Left lung (tissue), 14 donors: ENCODE measurements at places on chromosomes 7 and 10. TPM values are rescaled to one million over a fixed set of nuclear protein-coding genes. Genes with fewer than 3 reads are reported as not detected.

GRCh38 chr10:17176091-17176490 is 25.4 kb downstream of the TRDMT1 start:
- DNase-seq: no peak

DNA sequence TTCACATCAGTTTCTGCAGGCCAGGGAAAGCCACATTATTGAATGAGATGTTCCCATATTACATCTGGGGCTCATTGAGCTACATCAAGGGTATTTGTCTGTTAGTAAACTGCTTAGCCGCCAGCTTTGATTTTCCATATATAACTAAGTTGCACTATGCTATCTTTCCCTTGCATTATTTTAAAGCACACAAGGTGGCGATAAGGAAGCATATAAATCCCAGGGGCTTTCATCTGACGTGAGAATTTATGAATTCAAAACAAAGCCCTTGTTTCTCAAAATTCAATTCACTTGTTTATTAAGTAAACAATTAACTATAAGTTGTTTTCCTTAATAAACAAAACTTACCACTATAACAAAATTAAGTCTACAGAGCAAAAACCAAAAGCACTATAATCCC is 334.1 kb upstream of the TPK1 start:
- DNase-seq: peak; percentile 10

GRCh38 chr7:102432442-102433218 is 745 bp upstream of the ORAI2 start:
- DNase-seq: no peak

LIPN gene
- total RNA-seq: not detected

GRCh38 chr7:105662998-105663397 is 81.7 kb upstream of the EFCAB10 start:
- DNase-seq: no peak

GRCh38 chr7:66052447-66052846 is 23.2 kb upstream of the ASL start:
- DNase-seq: no peak

- no peak for DNase-seq
These were observed 628 bp downstream of the MRPS33 start for GRCh38 chr7:141014125-141014523.

DNA sequence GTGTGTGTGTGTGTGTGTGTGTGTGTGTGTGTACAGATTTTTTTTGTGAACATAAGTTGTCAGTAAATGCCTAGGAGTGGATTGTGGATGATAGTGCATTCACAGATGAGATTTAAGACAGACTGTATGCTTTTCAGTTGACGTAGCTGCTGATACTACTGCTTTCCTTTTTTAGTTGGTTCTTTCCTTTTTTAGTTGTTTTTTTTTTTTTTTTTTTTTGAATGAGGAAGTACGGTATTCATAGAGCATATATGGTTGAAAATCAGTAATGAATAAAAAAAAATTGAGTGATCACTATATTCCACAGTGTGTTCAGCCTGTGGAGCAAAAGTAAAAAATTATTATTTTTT is 80.5 kb downstream of the RBM33 start:
- DNase-seq: no peak

- no peak for DNase-seq
These were observed 17.0 kb downstream of the STAM start for GRCh38 chr10:17660921-17661320.

GRCh38 chr10:103276896-103277712 is at the start of gene INA:
INA (plus strand) TSS chr10:103277138; CDS start chr10:103277212, 74 bp downstream.
- peak; percentile 17 for DNase-seq

STAG3 gene
- 0.96 TPM for total RNA-seq

OR2A7 gene
- total RNA-seq: 5.6 TPM

GRCh38 chr10:77648472-77648871 is 10.9 kb upstream of the KCNMA1 start:
- DNase-seq: no peak

- DNase-seq: no peak
These were observed 25.1 kb upstream of the NRBF2 start for GRCh38 chr10:63107943-63108437.

BPGM gene
- total RNA-seq: 16.0 TPM

GSTO2 gene
- 13.4 TPM for total RNA-seq

NANOS1 gene
- 1.6 TPM for total RNA-seq

MYO1G gene
- 40.9 TPM for total RNA-seq

DNA sequence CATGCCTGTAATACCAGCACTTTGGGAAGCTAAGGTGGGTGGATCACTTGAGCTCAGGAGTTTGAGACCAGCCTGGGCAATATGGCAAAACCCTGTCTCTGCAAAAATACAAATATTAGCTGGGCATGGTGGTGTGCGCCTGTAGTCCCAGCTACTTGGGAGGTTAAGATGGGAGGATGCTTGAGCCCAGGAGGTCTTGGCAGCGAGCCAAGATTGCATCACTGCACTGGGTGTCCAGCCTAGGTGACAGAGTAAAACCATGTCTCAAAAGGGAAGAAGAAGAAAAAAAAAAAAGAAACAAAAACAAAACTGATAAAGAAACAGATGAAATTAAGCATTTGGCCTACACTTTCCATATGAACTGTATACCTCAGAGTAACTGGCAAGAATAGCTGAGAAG is 319.2 kb downstream of the PARD3 start:
- no peak for DNase-seq
